ENCODE measurements at places on chromosomes 3 and 15.

- peak; percentile 6 for DNase-seq
Measured at GRCh38 chr15:91593067-91593466, 260.4 kb upstream of the SLCO3A1 start.

GRCh38 chr3:76267851-76268380 lies 482.6 kb upstream of the ZNF717 start:
- no peak for DNase-seq

DNA sequence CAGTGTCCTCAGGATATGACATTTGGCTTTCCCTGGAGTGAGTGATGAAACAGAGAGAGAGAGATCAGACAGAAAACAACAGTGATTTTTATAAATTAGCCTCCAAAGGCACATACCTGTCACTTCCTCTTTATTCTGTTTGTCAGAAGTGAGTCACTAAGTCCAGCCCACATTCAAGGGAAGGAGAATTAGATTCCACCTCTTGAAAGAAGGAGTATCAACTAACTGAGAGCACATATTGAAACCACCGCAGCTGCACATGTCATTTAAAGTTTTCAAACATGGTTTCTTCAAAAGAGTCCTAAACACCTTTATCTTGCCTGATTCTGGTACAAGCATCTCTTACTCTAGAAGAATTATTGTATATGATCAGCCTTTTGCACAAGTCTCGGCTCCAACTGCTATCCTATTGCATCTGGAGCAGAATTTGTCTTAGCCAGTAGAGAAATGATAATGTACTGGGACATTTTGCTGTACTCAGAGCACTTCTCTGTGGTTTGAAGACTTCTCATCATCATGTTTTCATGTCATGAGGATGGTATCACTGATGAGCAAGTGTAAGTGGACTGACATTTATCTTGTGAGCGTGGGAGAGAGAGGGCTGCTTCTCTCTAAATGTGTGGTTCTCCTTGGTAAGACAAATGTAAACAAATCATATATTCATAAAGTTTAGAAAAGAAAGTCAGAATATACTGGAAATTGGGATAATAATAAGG lies 338.9 kb upstream of the CFAP20DC start:
- no peak for DNase-seq

DNA sequence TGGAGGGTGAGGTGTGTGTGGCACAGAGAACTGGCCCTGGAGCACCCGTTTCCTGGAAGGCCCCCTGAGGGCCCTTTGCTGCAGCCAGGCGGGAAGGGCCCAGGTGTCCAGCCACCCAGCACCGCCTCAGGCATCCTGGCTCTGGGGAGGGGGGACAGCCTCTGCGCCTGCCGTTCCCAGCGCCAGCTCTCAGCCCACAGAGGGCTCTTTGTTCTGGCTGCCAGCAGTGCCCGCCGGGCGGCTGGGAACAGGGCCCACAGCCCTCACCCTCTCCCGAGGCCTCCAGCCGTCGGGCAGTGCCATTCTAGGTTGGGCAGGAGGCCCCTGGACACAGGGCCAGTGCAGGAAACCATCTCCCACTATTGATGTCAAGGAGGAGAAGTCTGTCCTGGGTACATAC lies 8.3 kb downstream of the SLC38A3 start:
- no peak for DNase-seq

GRCh38 chr3:156236556-156237260 lies 116.3 kb downstream of the KCNAB1 start:
- no peak for DNase-seq

GRCh38 chr3:64832098-64832497 lies 144.3 kb upstream of the ADAMTS9 start:
- DNase-seq = no peak

DNA sequence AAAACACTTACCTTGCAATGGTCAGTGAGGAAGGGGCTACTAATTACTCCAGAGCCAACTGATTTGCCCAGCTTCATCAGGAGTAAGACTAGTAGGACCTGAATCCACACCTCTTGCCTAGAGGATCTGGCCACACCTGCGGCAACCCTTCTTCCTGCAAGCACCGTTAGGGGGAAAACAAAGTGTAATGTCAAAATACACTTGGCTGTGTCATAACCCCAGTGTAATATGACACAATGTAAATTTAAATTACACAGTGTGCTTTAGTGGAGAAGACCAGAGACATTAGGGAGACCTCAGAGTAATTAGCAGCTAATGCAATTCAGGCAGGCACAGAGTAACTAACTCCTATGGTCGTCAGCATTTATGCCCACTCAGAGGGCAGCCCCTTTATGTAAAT lies 308.5 kb upstream of the ARRDC4 start:
- DNase-seq = no peak

- DNase-seq = no peak
Measured at GRCh38 chr15:99122831-99123712, 18.2 kb downstream of the SYNM start.

DNA sequence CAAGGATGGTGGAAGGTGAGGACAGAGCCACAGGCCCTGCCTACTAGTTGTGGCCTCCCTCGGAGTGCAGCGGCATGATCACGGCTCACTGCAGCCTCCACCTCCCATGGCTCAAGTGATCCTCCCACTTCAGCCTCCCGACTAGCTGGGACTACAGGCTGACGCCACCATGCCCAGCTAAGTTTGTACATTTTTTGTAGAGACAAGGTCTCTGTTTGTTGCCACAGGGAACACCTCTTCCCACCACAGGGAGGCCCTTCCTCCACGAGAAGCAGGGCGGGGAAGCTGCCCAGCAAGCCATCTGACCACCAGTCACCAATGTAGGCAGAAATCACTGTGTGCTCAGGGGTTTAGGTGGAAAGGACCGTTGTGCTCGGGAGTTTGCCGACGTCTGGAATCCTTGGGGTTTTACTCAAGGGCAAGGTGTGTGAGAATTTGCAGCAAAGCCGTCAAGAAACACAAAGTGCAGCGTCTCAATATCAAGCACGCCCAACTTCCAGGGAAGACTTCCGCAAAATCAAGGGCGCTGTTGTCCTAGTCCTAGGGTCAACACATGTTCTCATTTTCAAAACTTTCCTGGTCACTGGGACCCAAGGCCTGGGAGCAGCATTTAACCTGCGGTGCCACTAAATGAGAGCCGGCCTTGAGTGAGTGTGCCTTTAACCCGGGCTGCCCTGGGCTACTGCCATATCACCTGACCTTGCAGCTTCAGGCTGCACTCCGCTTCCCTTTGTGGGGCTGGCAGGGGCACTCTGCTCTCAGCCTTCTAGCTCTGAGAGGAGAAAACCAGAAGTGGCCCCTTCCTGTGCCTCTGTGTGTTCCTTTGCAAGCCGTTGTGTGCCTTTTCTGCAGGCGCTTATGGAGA lies 65.7 kb downstream of the SLC12A8 start:
- no peak for DNase-seq

DNA sequence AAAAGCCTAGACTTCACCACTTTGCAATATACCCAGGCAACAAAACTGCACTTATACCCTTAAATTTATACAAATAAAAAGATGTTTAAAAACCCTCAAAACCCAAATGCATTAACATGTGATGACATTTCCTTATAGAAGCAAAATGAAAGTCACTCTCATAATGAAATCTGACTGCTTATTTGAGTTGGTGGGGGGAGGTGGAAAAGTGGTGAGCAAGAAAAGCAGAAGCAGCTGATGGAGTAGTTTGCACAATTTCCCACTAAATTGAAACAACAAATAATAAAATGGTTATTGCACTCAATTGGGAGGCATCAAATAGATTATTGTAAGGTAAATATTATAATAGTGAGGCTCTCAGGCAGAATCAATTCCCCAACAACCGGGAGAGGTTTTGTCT lies 54.0 kb upstream of the GADL1 start:
- DNase-seq = no peak

GRCh38 chr3:170777564-170777926 lies 92.5 kb downstream of the RPL22L1 start:
- no peak for DNase-seq

Measured in Daoy (cell line).